ENCODE measurements at places on chromosomes 4 and X. TPM values are rescaled to one million over a fixed set of nuclear protein-coding genes. Genes with fewer than 3 reads are reported as not detected.

The PITX2 gene
- polyA plus RNA-seq: 147 TPM

The PDZD4 gene
- polyA plus RNA-seq: 1.4 TPM

The USP38 gene
- 9.1 TPM for polyA plus RNA-seq

The CXorf65 gene
- not detected for polyA plus RNA-seq

The RAP1GDS1 gene
- 28.5 TPM for polyA plus RNA-seq

DNA sequence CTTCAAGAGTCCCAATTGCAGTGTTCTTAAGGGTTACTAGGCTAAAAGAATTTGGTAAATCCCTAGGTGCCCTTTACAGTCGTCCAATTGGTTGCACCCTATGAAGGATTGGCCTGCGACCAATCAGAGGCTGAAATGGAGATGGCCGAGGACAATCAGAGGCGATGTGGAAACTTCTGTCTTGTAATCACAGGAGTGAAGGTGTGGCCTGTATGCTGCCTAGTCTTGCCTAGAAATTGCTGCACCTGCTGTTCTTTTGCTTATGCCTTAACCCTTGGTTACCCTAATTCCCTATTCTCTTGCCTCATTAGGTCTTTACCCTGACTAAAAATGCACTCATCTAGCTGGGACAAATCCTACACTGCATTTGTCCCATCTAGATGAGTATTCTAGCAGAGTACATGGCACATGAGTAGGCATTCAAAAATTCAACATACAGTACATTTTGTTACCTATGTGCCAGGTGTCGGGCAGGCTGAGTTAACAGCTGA lies 1.0 kb upstream of the DCK start:
- H3K27ac ChIP-seq: peak overlapping the region; percentile 94
- H3K4me3 ChIP-seq: no peak overlapping the region
- no peaks in the 10 kb centered on the region for H3K27me3 ChIP-seq
- peak; percentile 16 for DNase-seq
- H3K36me3 ChIP-seq: no peaks in the 10 kb centered on the region

DNA sequence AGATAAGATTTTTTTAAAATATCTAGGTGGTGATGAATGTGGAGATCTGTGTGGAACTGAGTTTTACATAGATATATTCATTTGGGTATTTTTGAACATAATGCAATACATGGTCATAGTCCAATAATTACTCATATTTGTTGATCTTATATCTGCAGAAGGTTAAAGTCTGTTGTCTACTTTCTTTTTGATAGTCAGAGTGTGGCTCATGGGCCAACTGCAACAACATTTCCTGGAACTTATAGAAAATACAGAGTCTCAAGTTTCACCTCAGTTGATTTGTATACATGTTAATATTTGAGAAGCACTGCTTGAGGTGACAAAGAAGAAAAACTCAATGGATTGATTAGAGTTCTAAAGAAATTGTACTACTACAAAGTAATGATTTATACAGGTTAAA lies 408.4 kb downstream of the ARAP2 start:
- H3K27me3 ChIP-seq: no peaks in the 10 kb centered on the region
- no peak overlapping the region for H3K27ac ChIP-seq
- H3K4me1 ChIP-seq: no peaks in the 10 kb centered on the region
- H3K36me3 ChIP-seq: no peaks in the 10 kb centered on the region
- no peak overlapping the region for H3K4me3 ChIP-seq
- DNase-seq: no peak

DNA sequence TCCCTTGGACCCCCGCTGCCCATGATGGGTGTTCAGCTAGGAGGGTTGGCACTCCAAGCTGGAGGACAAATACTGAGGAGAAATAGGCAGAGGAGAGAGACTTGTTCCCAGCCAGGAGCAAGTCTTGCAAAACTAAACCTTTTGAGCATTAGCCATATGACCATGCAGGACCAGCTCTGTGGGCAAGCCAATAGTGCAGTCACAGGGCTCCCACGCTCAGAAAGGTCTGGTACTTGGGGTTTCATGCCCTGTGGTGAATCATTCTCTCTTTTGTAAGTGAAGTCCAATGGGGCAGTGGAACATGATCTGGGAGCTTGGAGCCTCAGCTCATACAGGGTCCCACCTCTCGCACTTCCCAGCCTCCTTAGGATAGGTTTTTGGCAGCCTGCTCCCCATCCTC lies 300.9 kb downstream of the BCOR start:
- no peak overlapping the region for H3K27ac ChIP-seq
- H3K36me3 ChIP-seq: no peaks in the 10 kb centered on the region
- no peaks in the 10 kb centered on the region for H3K4me1 ChIP-seq
- H3K27me3 ChIP-seq: no peaks in the 10 kb centered on the region
- no peak overlapping the region for H3K4me3 ChIP-seq

- no peaks in the 10 kb centered on the region for H3K36me3 ChIP-seq
- DNase-seq: no peak
These were observed 306.5 kb downstream of the PRDM5 start for GRCh38 chr4:120616041-120616440.

- H3K4me1 ChIP-seq: no peaks in the 10 kb centered on the region
- no peaks in the 10 kb centered on the region for H3K36me3 ChIP-seq
- H3K4me3 ChIP-seq: no peak overlapping the region
- DNase-seq: no peak
These were observed 45.1 kb downstream of the ARHGEF9 start for GRCh38 chrX:63739885-63740284.

DNA sequence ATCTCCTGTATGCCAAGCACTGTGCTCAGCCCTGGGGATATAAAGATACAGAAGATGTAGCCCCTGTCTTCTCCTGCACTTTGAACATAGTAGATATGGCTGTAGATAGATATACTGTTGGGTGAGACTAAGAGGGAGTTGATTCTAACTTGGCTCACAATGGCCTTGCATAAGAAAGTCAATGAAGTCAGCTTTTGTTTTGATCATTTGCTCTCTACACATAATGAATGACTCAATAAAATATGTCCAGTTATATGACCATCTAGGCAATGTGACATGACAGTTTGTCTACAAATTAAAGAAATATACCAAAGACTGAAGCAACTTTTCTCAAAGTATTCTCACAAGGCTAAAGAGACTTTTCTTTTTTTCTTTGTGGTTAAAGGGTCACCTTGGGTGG lies 147.6 kb upstream of the DIPK2B start:
- H3K36me3 ChIP-seq: no peaks in the 10 kb centered on the region
- no peak for DNase-seq
- H3K4me3 ChIP-seq: no peak overlapping the region
- no peak overlapping the region for H3K27ac ChIP-seq
